ENCODE measurements at places on chromosomes 4 and X. TPM values are rescaled to one million over a fixed set of nuclear protein-coding genes. Genes with fewer than 3 reads are reported as not detected.

The SRP72 gene
- 85.8 TPM for total RNA-seq

DNA sequence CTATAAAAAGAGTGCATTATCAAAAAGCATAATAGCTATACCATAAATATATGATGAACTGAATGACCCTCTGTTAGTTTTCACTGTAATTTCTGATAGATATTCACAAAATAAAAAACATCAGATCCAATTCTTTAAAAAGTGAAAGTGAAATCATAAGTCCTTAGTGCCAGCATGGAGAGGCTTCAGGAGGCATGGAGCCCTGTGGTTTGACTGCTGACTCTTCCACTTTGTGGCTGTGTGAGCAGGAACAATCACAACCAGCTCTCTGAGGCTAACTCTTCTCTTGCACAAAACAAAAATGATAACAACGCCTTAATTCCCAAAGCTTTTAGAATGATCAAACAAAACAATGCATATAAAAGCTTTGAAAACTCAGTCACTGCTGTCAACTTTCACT is 1143.9 kb downstream of the PDHA2 start:
- no peaks in the 10 kb centered on the region for H3K4me1 ChIP-seq
- H3K27ac ChIP-seq, result no peak overlapping the region
- no peaks in the 10 kb centered on the region for H3K27me3 ChIP-seq
- H3K4me3 ChIP-seq, result no peak overlapping the region

DNA sequence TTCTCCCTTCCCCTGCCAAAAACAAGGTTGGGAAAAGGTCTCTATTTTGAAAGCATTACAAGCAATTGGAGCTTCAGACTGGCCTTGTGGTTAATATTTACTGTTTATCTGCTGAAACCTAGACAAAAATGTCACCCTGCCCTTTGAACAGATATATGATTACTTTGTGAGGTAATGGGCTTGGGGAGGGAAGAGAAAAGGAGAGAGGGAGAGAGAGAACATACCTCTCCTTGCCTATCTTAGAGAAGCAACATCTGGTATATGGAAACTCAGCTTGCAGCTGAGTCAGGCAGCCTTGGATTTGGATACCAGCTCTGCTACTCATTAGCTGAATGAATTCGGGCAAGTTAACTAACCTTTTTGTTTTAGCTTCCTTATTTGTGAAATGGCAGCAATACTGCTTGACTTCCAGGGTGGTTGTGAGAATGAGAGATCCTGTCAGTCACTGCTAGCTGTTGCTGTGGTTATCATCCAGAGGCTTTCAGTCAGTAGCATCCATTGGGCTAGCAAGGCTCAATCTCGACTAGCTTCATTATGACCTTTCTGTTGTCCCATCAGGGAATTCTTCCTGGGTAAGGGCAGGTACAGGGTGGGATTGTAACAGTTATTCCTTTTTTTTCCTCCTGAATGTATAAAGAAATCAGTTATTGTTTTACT is 41.1 kb downstream of the ZFX start:
- no peaks in the 10 kb centered on the region for H3K27me3 ChIP-seq
- no peaks in the 10 kb centered on the region for H3K4me1 ChIP-seq
- no peak overlapping the region for H3K27ac ChIP-seq
- DNase-seq, result no peak
- no peak overlapping the region for H3K4me3 ChIP-seq
- H3K36me3 ChIP-seq, result no peaks in the 10 kb centered on the region

DNA sequence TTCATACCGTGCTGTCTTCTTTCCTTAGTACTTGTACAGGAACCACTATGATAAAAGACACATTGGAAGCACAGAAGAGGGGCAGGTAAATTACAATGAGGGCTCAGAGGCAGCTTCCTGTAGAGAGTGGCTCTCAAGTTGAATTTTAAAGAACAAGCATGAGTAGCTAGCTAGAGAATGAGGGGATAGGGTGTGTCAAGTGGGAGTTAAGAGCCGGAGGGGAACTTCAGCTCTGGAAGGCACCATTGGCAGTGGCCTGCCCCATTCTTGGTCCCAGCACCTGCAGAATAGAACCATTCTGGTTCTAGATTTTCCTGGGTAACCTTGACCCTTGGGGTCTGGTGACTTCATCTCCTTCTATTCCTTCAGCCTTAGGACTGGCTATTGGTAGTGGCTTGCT is 34.0 kb upstream of the JADE1 start:
- H3K27ac ChIP-seq, result no peak overlapping the region
- H3K4me3 ChIP-seq, result no peak overlapping the region
- DNase-seq, result no peak

DNA sequence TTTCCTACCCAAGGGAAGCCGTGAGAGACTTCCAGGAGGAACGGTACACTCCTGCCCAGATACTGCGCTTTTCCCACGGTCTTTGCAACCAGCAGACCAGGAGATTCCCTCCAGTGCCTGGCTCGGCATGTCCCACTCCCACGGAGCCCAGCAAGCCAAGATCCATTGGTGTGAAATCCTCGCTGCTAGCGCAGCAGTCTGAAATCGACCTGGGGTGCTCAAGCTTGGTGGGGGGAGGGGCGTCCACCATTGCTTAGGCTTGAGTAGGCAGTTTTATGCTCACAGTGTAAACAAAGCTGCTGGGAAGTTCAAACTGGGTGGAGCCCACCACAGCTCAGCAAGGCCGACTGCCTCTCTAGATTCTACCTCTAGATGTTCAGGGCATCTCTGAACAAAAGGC is 284.8 kb upstream of the FGF13 start:
- H3K27me3 ChIP-seq, result no peaks in the 10 kb centered on the region
- H3K27ac ChIP-seq, result no peak overlapping the region
- no peaks in the 10 kb centered on the region for H3K4me1 ChIP-seq
- no peak overlapping the region for H3K4me3 ChIP-seq
- DNase-seq, result no peak
